ENCODE measurements at places on chromosomes 7 and 10.

- DNase-seq, result no peak
These were observed 258.5 kb downstream of the HDAC9 start for GRCh38 chr7:18753972-18754610.

- no peak for DNase-seq
These were observed 11.0 kb downstream of the CROT start for GRCh38 chr7:87356448-87356847.

- DNase-seq, result no peak
These were observed 68.4 kb downstream of the PARP12 start for GRCh38 chr7:139994356-139994755.

GRCh38 chr7:112205343-112206237 is 609 bp downstream of the DOCK4 start:
- peak; percentile 76 for DNase-seq

DNA sequence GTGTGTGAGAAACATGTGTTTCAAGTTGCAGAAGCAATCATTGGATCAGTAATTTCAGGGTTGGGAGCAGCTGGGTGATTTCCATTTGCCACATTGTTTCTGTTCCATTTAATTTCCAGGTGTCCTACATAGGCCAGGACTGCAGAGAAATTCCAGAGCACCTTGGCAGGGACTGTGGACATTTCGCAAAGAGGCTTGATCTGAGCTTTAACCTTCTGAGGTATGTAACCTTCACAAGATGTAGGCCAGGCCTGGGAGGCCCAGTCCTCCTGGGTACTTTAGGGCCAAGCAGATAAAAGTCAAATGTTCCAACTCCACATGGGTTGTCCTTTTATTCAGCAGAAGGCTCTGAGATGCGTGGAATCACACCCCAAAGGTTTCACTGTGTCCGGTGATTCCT is 6.9 kb downstream of the LRMDA start:
- DNase-seq, result no peak

Data from suppressor macrophage treated with lipopolysaccharide for 4 hours (primary cell).